Psoas muscle (tissue), 8 donors: ENCODE measurements at places on chromosomes 7 and 10. TPM values are rescaled to one million over a fixed set of nuclear protein-coding genes. Genes with fewer than 3 reads are reported as not detected.

- H3K27ac ChIP-seq: peak overlapping the region; percentile 89
- H3K4me1 ChIP-seq: peaks cover 49% of the 10 kb centered on the region
- H3K27me3 ChIP-seq: no peaks in the 10 kb centered on the region
Measured at GRCh38 chr7:55966851-55967250, 2.5 kb downstream of the NIPSNAP2 start.

- peaks cover 26% of the 10 kb centered on the region for H3K4me1 ChIP-seq
- H3K4me3 ChIP-seq: peak overlapping the region; percentile 64
- DNase-seq: peak; percentile 74
- no peaks in the 10 kb centered on the region for H3K27me3 ChIP-seq
Measured at GRCh38 chr10:11164803-11165590, 147.3 kb downstream of the CELF2 start.

DNA sequence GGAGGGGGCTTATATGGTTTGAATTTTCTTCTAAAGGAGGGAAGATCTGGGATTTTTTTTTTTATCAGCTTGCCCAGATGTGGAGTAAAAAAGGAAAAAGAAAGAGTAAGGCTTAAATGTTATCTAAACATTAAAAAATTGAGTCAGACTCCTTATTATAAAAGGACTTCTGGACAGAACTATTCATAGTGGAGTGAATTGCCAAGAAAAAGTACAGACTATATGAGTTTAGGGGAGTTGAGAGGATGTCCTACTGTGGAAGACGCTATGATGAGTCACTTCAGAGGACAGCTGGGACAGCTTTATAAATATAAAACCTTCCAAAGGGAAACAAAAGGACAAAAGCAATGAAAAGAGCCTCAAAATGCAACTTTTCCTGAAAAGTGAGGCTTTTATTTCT is 73.0 kb downstream of the TFPI2 start:
- H3K4me1 ChIP-seq: no peaks in the 10 kb centered on the region
- H3K27me3 ChIP-seq: no peaks in the 10 kb centered on the region
- no peak overlapping the region for H3K27ac ChIP-seq

Gene MBL2
- total RNA-seq: not detected

Gene SLC18A3
- total RNA-seq: not detected

Gene TMEM273
- total RNA-seq: 7.7 TPM

Gene DENND2A
- 4.7 TPM for total RNA-seq
